Urinary bladder (tissue), 4 donors: ENCODE measurements at places on chromosomes 1 and 21. TPM values are rescaled to one million over a fixed set of nuclear protein-coding genes. Genes with fewer than 3 reads are reported as not detected.

The ACTL8 gene
- not detected for total RNA-seq

The CFHR3 gene
- 0.48 TPM for total RNA-seq

The CNR2 gene
- 0.11 TPM for total RNA-seq

The LCE1C gene
- not detected for total RNA-seq
